ENCODE measurements at places on chromosomes 12 and 14.
A peak's percentile ranks its signal among the peaks of the same experiment; 100 is the strongest.

- H3K27ac ChIP-seq, result no peak overlapping the region
- H3K27me3 ChIP-seq, result no peaks in the 10 kb centered on the region
- peak; percentile 20 for DNase-seq
- H3K4me1 ChIP-seq, result peaks cover 13% of the 10 kb centered on the region
- H3K36me3 ChIP-seq, result peaks cover 14% of the 10 kb centered on the region
- no peak overlapping the region for H3K4me3 ChIP-seq
Measured at GRCh38 chr12:26712892-26713291, 120.1 kb downstream of the ITPR2 start.

DNA sequence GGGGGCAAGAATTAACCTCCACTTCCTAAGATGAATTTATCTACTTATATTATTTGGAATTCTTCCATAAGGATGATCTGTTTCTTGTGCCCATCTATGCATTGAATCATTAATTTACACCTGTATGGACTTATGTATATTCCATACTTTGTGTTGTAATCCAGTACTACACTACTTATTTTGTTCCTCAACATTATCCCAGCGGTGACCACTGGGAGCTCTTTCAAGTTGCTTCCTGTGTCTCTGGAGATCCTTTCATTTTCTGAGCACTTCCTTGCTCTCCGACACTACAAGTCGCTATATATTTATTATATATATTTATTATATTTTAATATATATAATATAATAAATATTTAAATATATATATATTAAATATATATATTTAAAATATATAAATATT, 54.9 kb upstream of the SCN8A start:
- no peak for DNase-seq
- no peaks in the 10 kb centered on the region for H3K27me3 ChIP-seq
- peaks cover 43% of the 10 kb centered on the region for H3K4me1 ChIP-seq
- no peak overlapping the region for H3K27ac ChIP-seq
- H3K36me3 ChIP-seq, result no peaks in the 10 kb centered on the region

GRCh38 chr12:106332536-106332935, 25.0 kb upstream of the POLR3B start:
- no peaks in the 10 kb centered on the region for H3K4me1 ChIP-seq
- H3K27ac ChIP-seq, result no peak overlapping the region
- no peak for DNase-seq
- no peaks in the 10 kb centered on the region for H3K36me3 ChIP-seq
- H3K27me3 ChIP-seq, result no peaks in the 10 kb centered on the region
- no peak overlapping the region for H3K4me3 ChIP-seq

- no peak overlapping the region for H3K27ac ChIP-seq
- no peaks in the 10 kb centered on the region for H3K4me1 ChIP-seq
- no peak overlapping the region for H3K4me3 ChIP-seq
Measured at GRCh38 chr14:87175175-87175574, 817.8 kb downstream of the GALC start.

Measured in SJSA1 (cell line).